ENCODE measurements at places on chromosomes 6 and 20. TPM values are rescaled to one million over a fixed set of nuclear protein-coding genes. Genes with fewer than 3 reads are reported as not detected.

GRCh38 chr20:9955646-9956045 is 79.1 kb upstream of the ANKEF1 start:
- no peak for DNase-seq

Gene COL10A1
- 0.40 TPM for total RNA-seq

- no peak for DNase-seq
These were observed 38.2 kb upstream of the KIF13A start for GRCh38 chr6:18025596-18025995.

- no peak for DNase-seq
These were observed 42.5 kb downstream of the GABRR2 start for GRCh38 chr6:89272596-89272995.

- DNase-seq, result no peak
These were observed 4.6 kb downstream of the GPLD1 start for GRCh38 chr6:24484657-24485323.

Gene TCF21
- total RNA-seq, result 5.3 TPM

DNA sequence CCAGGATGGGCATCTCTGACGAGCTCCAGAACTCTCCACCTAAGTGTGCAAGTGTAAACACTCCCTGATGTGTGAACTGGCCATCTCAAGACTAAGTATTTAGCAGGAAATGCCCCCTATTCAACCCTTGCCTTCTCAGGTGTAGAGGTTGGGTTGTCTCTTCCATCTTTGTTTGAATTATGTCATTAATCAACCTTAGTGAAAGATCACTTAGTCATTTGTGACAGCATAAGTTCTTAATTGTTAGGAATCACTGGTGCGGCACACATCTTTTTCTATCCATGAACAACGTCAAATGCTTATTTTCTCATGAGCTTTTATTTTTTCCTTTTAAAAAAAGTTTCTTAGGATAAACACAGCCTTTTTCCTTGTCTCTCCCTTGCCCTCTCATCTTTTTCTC is 151.6 kb downstream of the ESR1 start:
- no peak for DNase-seq

- no peak for DNase-seq
These were observed 190.3 kb downstream of the ATXN1 start for GRCh38 chr6:16570946-16571345.

Data from spinal cord (tissue), 10 donors.